Stimulated activated CD4-positive, alpha-beta T cell treated with anti-CD3 and anti-CD28 coated beads, Interleukin-12 subunit alpha, Interleukin-12 subunit beta, amount 100 ng/mL, for 4 hours (primary cell): ENCODE measurements at places on chromosomes 16 and 17.

DNA sequence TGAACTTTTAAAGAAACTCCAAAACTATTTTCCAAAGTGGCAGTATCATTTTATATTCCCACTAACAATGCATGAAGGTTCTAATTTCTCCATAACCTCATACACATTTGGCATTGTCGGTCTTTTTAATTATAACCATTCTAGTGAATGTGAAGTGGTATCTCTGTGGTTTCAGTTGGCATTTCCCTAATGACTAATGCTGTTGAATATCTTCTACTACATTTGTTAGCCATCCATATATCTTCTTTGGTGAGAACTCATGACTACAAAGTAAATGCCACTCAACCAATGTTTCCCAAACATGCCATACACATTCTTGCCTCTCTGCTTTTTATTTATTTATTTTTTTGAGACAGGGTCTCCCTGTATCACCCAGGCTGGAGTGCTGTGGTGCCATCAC, 31.7 kb upstream of the TAOK1 start:
- no peak for DNase-seq

DNA sequence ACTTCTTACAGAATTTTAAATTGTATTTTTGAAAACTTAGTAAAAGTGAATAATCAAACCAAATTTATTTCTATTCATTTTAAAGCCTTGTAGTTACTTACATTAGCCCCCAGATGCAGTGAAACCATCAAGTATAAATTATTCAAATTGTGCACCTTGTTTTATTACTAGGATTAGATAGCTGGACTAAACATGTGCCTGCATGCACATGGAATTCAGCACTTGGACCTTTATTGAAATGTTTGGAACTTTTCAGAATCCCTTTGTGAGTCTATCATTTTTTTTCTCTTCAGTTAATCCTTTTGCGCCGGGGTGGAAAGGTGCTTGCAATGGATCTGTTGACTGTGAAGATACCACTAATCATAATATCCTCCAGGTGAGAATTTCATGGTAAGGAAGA, 4.7 kb downstream of the ZPBP2 start:
- DNase-seq = no peak

GRCh38 chr16:23174622-23175021, 7.9 kb upstream of the SCNN1G start:
- DNase-seq = no peak

DNA sequence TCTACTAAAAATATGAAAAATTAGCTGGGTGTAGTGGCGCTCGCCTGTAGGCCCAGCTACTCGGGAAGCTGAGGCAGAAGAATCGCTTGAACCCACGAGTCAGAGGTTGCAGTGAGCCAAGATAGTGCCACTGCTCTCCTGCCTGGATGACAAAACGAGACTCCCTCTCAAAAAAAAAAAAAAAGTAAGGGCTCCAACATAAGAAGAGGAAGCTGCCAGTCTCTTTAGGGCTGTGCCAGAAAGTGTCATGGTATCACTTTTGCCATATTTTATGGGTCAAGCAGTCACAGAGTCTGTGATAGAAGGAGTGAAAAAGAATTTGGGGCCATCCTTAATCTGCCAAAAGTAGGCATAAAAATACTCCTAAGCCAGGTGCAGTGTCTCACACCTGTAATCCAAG, 1.4 kb upstream of the PIPOX start:
- DNase-seq = no peak

- DNase-seq = no peak
Observed at GRCh38 chr16:83992624-83993023, 24.6 kb downstream of the NECAB2 start.

DNA sequence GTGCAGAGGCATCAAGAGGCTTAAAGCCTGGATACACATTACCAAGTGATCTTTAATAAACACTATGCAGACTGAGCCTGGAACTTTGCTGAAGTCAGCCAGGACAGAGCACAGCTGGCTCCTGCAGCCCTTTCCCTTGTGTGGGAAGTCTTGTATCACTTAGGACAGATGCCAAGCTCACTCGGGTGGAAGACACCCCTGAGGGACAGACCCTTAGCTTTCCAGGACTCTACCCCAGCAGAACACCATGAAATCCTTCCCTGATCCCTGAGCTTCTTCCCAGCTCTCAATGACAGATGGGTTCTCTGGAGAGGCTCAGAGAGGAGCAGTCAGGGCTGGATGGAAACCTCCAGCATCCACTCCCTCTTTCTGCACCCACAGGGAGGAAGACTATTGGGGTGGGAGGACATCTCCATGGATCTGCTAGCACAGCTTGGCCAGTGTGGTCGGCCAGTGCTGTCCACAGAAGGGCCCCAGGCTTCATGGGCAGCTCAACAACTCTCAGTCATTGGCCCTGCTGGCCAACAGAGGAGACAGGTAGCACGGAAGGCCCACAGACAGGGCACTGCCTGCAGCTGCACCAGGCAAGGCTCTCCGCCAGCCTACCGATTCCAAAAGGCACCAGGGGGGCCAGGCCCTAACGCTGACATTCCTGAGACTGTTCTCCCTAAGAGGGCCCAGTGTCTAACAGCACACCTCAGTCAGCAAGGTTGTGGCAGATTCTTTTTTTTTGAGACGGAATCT, 15.9 kb downstream of the RAB5C start:
- DNase-seq = no peak

- no peak for DNase-seq
Observed at GRCh38 chr16:87212026-87212425, 105.2 kb downstream of the C16orf95 start.

DNA sequence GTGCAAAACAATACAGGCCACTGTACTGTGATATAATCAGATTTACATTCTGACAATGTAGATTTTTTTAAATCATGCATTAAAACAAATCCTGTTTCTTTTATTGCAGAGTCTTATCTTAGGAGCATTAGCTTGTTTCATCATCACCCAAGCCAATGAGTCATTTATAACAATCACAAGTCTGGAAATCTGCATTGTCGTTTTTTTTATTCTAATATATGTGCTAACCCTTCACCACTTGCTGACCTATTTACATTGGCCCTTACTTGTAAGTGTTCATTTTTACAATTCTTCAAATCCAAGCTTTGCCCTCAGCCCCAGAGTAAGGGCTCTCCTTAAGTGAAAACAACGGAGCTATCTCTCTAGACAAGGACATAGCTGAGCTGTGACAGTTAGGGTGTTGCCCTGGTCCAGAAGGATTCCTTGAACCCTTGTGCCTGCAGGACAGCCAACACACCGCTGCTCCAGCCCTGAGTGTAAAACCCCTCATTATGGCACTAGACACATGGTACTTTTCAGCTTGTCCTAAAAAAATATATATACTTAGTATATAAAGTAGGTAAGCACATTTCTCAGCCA, 3.7 kb downstream of the CMTM1 start:
- DNase-seq = no peak

- no peak for DNase-seq
Observed at GRCh38 chr17:65553009-65553645, 8.3 kb downstream of the AXIN2 start.

DNA sequence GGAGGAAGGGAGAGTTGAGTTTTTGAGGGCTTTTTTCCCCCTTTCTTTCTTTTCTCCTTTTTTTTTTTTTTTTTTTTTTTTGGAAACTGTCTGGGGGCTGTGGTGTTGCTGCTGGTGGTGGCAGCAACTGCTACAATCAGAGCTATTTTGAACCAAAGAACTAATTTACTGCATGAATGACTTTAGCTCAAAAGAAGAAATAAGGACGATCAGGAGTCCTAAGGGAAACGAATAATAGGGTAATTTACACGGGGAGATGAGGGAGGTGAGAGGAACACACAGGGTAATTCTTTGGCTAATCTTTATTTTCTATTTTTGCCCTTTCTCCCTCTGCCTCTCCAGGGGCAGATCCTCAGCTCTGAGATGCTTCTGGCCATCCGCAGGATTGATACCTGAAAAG, 119.8 kb downstream of the TMEM132E start:
- no peak for DNase-seq

DNA sequence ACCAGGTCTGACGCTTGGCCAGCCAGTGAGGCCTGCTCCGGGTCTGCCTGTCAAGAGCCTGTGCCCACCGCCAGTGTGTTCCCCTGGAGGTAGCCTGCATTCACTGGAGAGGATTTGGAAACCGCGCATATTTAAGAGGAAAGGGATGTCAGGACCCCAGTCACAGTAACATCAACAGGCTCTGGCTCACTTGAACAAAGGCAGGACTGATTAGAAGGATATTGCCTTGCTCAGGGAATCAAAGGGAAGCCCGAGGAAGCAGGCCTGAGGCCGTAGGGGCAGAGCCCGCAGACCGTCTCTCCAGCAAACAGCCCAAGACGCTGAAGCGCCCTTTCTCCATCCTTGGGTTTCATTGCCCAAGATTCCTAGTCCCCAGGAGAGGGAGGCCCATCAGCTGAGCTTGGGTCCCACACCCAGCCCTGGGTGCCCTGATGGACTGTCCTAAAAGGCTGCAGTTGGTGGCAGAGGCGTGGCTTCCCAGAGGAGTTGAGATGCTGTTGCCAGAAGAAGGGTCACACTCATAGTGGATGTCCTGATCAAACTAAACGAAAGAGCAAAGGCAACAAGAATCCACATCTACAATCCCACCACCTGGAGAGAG, 23.2 kb downstream of the NT5M start:
- DNase-seq = no peak

- no peak for DNase-seq
Observed at GRCh38 chr17:17231621-17232302, 5.2 kb downstream of the FLCN start.

DNA sequence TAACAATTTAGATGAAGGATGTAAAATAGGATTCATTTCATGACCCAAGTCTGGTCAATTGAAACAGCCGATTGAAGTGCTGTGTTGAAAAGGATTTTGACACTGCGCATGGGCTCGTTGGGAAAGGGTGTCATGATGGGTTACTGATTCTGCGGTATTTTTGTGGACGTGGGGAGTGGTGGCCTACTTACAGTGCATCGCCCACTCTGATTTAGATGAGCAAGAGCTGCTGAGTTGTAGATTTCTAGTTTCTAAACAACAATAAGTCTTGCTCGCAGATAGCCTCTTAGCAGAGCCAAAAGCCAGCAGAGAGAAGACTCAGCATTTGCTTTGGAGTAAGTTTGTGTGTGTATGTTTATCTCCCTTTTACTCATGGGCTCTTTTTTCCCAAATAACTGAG, 731.0 kb downstream of the MAF start:
- no peak for DNase-seq
